Anterior cingulate cortex (tissue), 58 donors: ENCODE measurements at places on chromosomes 16 and 17.

DNA sequence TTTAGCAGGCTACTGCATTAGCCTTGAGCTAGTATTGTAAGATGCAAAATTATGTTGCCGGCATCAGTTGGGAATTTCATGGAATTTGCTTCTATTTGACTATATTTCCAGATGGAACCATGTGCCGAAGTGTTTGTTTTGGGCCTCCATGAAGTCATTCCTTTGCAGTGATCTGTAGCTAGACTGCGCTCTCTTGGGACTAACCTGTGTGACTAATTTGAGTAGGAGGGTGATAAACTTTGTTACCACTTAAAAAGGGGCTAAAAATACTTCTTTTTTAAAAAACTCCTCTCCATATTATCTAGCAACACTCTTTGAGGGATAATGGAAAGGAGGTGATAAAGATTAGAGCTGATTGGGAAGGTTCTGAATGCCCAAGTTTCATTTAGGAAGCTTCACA is 166.8 kb upstream of the TBX2 start:
- DNase-seq, result no peak

GRCh38 chr17:76986365-76986764 is 118.2 kb downstream of the MGAT5B start:
- no peak for DNase-seq

DNA sequence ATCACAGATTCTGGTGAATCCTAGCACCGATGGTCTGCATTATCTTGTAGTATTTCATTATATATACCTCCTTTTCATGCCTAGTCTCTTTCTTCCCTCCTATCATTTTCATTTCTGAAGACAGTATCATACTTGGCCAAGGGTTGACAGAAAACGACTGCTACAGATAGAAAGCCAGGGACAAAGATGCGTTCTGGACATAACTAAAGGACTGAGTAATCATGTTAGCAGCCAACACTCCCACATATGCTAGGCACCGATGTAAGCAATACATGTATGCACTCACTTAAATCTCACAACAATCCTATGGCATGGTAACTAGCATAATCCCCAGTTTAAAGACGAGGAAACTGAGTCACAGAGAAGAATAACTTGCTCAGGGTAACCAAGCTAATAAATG is 22.9 kb downstream of the RDM1 start:
- no peak for DNase-seq

DNA sequence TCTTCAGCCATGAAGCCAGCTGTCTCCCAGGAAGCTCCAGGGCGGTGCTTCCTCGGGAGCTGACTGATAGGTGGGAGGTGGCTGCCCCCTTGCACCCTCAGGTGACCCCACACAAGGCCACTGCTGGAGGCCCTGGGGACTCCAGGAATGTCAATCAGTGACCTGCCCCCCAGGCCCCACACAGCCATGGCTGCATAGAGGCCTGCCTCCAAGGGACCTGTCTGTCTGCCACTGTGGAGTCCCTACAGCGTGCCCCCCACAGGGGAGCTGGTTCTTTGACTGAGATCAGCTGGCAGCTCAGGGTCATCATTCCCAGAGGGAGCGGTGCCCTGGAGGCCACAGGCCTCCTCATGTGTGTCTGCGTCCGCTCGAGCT is 14.1 kb downstream of the STH start:
- DNase-seq, result no peak

GRCh38 chr16:85626191-85626981 is 13.3 kb downstream of the GSE1 start:
- peak; percentile 17 for DNase-seq

- no peak for DNase-seq
Observed at GRCh38 chr17:1834380-1835149, 4.8 kb downstream of the RPA1 start.

GRCh38 chr17:58531661-58532554 is 17.5 kb upstream of the MTMR4 start:
- peak; percentile 76 for DNase-seq

DNA sequence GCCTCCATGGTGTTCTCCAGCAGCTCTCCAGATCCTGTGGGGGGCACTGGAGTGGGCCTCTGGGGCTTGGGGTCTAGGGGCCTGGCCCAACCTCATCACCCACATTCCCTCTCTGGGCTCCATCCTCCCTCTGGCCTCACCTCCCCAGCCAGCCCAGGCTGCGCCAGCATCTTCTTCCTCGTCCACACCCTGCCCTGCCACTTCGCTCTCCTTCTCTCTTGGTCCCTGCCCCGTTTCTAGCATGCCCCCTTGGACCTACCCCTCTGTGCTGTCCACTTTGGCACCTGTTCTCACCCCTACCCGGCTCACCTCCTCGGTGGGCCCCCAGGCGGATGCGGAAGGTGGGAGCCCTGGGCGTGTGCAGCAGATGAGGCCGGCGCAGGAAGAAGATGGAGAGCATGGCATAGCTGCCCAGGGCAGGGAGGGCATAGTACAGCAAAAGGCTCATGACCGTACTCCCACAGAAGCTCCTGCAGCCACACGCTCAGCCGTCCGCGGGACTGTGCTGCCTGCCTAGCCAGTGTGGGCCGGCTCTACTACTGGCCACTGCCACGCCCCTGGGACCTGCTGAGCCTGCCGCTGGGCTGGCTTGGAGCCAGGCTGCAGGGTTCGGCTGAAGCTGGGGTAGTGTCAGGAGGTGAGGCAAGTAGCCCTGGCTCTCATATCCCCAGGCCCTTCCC is at the start of gene GDPD3:
Gene GDPD3 (minus strand): TSS at position 507 of the 680 bp plus-strand sequence. CDS start 59 bp downstream, at position 448.
- DNase-seq, result no peak

DNA sequence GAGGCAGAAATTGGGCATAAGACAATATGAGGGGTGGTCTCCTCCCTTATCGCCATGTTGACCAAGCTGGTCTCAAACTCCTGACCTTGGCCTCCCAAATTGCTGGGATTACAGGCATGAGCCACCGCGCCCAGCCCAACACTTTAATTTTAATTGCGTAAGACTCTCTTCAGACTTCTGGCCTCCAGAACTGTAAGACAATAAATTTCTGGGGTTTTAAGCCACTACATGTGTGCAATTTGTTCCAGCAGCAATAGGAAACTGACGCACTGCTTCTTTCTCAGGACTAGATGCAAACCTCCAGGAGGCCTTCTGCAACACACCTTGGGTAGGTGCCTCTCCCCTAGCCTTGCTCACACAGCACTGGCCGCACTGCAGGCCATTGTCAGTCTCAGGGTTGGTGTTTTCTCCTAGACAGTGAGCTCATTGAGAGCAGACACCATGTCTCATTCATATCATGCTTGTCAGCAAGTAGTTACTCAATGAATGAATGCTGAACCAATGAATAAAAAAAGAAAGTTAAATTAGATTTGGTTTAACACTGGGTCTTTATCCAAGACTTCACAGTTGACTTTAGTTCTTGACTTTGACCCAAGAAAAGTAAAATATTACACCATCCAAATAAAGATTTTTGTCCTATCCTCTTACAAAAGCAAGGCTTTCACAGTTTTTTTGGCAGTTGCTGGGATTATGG is 5.5 kb upstream of the ACSF2 start:
- no peak for DNase-seq

DNA sequence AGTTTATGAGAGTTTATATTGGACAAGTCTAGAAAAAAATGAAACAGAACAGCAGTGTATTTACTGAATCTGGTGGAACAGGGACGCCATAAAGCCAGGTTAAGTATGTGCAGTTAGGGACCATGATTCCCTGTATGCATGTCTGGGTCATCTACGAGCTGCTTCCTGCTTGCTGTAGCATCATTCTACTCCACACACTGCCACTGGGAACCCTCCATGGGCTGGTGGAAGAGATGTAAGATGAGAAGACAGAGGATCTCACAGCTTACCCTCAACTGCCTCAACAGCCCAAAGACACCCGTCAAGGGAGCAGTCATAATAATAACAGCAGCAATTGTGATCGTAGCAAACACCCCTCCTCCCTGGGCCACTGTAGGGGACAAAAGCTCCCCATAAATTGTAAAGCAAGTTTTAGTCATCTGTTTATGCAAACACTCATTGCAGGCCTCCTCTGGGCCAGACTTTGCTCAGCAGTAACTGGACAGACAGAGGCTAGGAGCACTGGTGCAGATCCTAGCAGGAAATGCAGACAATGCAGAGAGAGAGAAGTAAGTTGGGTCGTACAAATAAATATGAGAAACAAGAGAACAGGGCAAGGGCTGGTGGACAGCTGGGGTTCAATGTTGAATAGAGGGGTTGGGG is 188.0 kb downstream of the SOX9 start:
- no peak for DNase-seq

GRCh38 chr16:85836706-85837582 is 37.4 kb downstream of the COX4I1 start:
- DNase-seq, result no peak

DNA sequence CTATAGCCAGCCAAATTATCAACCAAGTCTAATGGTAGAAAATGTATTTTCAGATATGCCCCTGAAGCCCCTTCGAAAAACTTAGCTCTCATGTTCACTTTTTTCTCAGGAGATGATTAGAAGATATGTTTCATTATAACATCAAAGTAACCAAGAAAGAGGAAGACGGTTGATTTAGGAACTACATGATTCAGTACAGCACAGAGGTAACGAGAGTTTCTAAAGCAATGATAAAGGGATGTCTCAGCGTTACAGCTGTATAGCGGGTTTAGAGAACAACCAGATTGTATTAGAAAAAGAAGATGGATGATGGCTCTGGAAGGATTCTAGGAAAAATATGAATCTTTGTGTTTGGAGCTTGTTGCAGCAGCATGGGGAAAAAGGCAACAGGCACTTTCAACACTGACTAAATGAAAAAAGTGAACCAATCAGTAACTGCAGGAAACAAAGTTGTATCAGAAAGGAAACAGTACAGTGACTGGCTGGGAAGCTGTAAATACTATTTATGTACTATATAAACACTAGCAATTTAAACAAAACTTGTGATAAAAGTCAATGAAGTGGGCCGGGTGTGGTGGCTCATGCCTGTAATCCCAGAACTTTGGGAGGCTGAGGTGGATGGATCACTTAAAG is 21.5 kb downstream of the MBTD1 start:
- DNase-seq, result no peak

- no peak for DNase-seq
Observed at GRCh38 chr16:68444056-68444657, 4.2 kb downstream of the SMPD3 start.

DNA sequence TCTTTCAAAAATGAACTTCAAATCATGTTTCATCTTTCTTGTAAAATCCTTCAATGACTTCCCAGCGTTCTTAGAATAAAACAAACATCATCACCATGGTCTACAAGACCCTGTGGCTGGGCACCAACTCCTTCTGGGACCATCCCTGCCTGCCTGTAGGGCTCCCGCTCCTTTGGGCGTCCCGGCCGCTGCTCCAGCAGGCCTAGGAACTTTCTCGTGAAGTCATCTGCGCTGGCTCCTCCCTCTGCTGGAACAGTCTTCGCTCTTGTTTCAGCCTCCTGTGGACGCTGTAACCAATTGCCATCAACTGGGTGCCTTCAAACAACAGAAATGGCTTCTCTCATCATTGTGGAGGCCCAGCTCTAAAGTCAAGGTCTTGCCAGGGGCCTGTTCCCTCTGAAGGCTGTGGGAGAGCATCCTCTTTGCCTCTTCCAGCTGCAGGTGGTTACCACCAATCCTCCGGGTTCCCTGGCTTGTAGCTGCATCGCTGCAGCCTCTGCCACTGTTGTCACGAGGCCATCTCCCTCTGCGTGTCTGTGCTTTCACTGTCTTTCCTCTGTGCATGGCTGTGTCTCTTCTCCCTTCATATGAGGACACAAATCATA is 185.5 kb upstream of the SDK2 start:
- DNase-seq, result no peak

GRCh38 chr16:56988161-56988947 is 1.0 kb upstream of the NLRC5 start:
- no peak for DNase-seq

DNA sequence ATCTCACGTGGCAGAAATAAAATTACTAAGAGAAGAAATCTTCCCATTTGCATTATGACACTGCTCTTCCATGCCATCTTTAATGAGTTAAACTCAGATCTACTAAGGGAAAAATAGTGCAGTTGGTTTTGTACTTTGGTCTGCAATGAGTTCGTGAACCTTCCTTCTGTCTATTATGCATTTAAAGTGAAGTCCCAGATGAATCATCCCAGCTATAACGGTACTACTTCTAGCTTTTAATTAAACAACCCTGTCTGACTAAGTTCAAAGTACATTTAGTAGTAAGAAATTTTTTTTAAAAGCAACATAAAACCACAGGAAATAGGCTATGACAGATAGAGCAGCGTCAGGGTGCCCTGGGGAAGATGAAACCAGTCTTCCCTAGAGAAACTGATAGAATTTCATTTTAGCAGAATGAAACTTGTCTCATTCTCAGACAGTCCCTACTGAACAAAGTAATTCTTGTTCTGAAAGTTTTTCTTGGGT is 1.8 kb downstream of the TMIGD1 start:
- no peak for DNase-seq
